Hippocampal formation (tissue), 2 donors: ENCODE measurements at places on chromosomes 4 and X.

- DNase-seq: no peak
Observed at GRCh38 chrX:17846045-17846444, 15.1 kb downstream of the RAI2 start.

GRCh38 chr4:149294601-149295000, 521.0 kb downstream of the IQCM start:
- no peak for DNase-seq

DNA sequence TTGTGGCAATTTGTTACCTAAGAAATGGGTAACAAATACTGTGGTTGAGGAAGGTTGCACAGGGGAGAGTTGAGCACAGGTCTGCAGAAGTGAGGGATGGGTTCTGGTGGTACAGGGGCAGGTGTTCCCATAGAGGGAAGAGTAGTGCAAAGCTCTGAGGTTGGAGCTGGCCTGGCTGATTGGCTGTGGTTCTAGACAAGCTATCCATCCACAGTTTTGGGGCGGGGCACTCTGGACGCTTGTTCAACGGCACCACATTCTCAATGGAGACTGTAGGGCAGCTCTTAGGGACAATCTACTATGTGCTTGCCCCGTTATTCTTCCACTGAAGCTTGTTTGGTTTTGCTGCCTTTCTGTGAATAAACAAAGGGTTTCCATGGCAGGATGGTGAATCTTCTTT, 35.4 kb downstream of the NAT8L start:
- DNase-seq: no peak

DNA sequence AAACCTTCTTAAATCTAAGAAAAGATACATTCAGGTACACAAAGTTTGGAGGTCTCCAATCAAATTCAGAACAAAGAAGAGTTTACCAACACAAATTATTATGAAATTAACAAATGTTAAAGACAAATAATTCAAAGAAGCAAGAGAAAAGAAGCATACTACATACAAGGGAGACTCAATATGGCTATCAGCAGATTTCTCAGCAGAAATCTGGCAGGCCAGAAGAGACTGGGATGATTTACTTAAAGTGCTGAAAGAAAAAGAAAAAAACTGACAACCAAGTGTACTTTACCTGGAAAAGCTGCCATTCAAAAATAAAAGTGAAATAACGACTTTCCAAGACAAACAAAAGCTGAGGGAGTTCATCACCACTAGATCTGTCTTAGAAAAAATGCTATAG, 64.4 kb upstream of the HTR2C start:
- no peak for DNase-seq

GRCh38 chr4:98899277-98899676, 29.7 kb downstream of the EIF4E start:
- no peak for DNase-seq

GRCh38 chrX:105701310-105702052, 120.9 kb upstream of the NRK start:
- DNase-seq: no peak

DNA sequence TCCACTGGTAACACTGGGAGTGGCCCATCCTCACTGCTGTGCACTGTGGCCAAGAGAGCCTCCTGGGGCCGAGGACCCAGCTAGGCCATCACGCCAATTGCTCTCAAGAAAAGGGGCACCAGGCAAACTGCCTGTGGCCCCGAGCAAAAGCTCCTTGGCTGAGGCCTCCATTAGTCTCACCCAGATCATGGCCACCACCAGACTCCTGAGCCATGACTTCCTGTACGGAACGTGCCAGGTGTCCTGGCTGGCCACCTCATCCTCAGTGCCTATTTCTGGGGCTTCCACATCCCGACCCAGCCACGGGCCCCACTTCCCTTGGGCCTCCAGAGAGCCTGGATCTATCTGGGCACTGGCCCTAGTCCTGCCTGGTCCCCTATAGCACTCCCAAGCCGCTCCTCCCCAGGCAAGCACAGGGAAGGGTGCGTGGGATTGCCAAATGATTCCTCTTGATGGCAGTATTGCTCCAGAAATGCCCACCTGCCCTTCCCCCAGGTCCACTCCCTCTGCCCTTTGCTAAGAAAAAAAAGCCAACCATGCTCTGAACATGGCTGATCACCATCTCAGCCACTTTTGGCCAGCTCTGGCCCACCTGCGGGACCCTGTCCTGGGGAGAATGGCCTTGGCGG, 212.6 kb upstream of the AGTR2 start:
- no peak for DNase-seq

DNA sequence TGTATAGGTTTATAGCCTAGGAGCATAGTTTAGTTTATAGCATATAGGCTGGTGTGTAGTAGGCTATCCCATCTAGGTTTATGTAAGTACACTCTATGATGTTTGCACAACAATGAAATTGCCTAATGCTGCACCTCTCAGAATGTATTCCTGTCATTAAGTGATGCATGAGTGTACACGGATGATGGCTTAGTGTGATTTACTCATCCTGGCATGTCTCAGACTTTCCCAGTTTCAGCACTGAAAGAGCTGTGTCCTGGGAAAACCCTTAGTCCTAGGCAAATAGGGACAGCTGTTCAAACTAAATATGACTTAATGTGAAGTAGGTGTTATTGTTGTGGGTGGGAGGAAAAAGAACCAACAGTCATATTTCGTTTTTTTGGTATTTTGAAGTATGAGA, 264.9 kb upstream of the MAGEB18 start:
- DNase-seq: no peak

DNA sequence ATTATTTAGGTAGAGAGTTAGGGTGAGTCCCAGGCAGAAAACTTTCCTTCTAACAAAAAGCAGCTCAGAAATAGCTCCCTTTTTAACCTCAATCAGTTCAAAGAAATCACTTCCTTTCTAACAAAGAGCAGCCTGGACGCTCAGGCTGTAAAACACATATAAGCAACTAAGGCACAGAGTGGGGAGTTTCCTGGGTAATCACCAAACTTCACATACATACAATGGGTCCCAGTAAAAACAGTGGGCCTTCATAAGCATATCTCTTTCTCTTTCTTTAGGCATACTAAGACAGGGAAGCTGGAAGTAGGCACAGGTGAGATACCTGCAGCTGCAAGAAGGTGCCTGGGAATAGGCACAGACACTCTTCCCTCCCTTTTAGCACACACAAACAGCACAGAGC, 4.9 kb upstream of the NAF1 start:
- DNase-seq: no peak

- DNase-seq: no peak
Observed at GRCh38 chr4:159592898-159593556, 490.1 kb downstream of the RAPGEF2 start.

GRCh38 chr4:180827232-180828009, 1415.8 kb upstream of the TENM3 start:
- DNase-seq: no peak

DNA sequence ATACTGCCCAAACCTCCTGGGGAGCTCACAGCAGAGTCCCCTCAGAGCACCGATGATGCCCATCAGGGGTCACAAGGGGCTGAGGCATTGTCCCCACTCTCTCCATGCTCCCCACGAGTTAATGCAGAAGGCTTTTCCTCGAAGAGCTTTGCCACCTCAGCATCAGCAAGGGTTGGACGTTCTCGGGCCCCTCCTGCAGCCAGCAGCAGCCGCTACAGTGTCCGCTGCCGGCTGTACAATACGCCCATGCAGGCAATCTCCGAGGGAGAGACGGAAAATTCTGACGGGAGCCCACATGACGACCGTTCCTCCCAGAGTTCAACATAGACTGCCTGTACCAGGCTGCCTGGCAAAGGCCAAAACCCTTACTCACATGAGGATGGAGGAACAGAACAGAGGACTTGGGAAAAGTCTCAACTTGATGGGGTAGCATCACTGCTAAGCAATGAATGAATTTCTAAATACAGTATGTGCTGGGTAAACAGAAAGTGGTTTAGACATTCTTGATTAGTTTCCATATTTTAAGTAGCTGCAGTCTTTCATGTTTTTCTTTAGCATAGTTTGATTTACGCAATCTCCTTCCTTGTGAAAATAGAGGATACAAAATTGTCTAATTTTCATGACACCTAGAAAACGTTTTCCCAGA, 5.0 kb upstream of the SCML1 start:
- no peak for DNase-seq

DNA sequence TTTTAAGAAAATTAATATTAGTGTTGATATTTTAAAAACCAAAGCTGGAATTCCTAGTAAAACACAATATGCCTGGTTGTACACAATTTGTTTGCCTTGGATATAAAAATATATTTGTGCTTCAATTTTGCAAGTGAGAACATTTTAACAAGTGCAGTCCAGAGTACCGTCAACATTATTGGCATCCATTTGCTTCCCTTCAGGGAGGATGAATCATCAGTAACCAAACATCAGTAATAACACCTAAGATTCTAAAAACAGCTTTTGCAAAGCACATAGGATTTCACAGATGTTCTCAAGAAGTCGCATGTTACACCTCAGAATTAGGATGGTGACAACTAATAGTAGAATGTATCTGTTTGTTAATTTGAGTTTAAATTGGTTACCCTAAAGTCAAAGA, 262.6 kb upstream of the BMP3 start:
- DNase-seq: no peak
